ENCODE measurements at places on chromosomes 16 and 17.
A peak's percentile ranks its signal among the peaks of the same experiment; 100 is the strongest.

GRCh38 chr17:19780846-19781245 is 32.7 kb upstream of the ALDH3A1 start:
- DNase-seq = no peak

GRCh38 chr17:27965224-27965623 is 72.1 kb upstream of the LYRM9 start:
- DNase-seq = no peak

DNA sequence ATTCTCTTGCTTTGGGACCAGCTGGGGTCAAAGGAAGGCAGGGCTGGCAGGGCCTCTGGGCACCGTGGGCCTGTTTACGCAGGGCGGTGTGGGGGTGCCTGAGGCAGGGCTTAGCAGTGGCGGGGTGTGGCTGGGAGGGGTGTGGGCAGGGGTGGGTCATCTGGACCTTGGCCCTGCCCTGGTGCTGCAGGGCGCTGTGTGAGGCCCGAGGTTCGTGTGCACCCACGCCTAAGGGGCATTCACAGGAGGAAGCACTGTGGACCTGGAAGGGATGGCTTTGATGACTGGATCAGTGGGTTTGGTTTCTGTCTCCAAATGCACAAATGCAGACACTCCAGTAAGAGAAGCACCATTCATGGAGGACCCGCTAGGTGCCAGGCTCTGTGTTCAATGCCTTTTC is 37.3 kb downstream of the BCO1 start:
- DNase-seq = no peak

- no peak for DNase-seq
These were observed 9.0 kb downstream of the CBFA2T3 start for GRCh38 chr16:88967830-88968588.

- DNase-seq = no peak
These were observed 337.9 kb upstream of the DYNLRB2 start for GRCh38 chr16:80202831-80203413.

GRCh38 chr16:86512860-86513470 is 2.6 kb downstream of the FOXF1 start:
- no peak for DNase-seq

DNA sequence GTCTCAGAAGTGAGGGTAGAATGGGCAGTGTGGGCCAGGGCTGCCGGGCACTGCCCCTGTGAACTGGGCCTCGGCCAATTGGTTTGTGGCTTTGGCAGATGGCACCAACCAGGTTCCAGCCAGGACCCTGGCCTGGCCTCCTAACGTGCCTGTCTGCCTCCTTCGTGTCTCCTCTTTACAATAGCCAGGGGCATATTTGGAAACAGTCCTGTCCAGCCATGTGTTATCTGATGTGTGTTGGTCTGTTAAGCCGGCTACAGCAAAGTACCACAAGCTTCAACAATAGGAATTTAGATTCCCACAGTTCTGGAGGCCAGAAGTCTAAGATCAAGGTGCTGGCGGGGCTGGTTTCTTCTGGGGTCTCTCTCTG is 14.6 kb downstream of the CRISPLD2 start:
- no peak for DNase-seq

DNA sequence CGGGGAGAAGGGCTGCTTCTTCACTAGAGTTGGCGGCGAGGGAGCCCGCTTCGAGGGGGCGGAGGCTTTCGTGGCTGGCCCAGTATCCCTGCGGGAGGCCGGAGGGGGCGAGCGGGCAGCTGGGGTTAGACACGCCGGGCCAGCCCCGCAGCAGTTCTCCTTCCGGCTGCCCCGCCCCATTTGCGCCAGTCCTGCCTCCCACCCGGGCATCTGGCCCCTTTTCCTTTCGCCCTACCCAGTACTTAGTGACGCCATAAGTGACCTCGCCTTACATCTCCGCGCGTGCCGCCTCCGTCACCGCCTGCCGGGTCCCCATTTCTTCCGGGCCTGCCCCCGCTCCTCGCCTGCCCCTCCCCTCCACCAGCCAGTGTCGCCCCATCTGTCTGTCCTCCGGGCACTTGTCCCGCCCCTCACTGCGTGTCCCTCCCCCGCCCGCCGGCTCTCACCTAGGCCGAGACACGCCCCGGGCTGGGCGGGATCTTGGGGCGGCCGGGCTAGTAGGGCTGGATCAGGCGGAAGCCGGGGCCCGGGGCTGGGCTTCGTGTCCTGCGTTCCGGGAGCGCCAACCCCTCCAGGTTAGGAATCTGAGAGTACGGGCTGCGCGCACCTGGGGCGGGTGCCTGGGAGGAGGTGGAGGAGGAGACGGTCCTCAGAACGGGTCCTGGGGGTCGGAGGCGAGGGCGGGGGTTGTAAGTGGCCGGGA is 14.3 kb downstream of the SPATA32 start:
- DNase-seq = peak; percentile 45

GRCh38 chr17:16474012-16474725 is 17.8 kb downstream of the LRRC75A start:
- no peak for DNase-seq

GRCh38 chr16:20744922-20745440 is 3.4 kb upstream of the THUMPD1 start:
- no peak for DNase-seq
